ENCODE measurements at places on chromosomes 13 and 19.
A peak's percentile ranks its signal among the peaks of the same experiment; 100 is the strongest.

GRCh38 chr13:22091222-22091970 lies 420.5 kb downstream of the FGF9 start:
- DNase-seq: no peak

DNA sequence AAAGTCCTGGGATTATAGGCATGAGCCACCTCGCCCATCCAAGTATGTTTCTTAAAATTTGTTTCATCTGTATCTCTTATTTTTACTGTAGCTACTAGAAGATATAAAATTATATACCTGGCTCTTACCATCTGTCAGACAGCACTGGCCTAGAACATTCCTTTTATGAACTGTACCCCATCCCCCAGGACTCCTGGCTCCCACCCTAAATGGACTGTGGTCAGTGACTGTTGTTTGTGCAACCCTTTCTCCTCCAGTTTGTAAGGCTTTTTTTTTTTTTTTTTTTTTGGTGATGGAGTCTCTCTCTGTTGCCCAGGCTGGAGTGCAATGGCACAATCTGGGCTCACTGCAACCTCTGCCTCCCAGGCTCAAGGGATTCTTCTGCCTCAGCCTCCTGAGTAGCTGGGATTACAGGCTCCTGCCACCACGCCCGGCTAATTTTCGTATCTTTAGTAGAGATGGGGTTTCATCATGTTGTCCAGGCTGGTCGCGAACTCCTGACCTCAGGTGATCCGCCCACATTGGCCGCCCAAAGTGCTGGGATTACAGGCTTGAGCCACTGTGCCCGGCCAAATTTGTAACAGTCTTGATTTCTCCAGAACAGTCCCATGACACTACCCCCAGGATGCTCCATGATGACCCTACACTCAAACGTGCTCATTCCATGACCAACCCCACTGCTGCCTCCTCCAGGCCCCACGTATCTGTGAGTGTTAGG lies 2.5 kb downstream of the NDUFA3 start:
- DNase-seq: no peak

DNA sequence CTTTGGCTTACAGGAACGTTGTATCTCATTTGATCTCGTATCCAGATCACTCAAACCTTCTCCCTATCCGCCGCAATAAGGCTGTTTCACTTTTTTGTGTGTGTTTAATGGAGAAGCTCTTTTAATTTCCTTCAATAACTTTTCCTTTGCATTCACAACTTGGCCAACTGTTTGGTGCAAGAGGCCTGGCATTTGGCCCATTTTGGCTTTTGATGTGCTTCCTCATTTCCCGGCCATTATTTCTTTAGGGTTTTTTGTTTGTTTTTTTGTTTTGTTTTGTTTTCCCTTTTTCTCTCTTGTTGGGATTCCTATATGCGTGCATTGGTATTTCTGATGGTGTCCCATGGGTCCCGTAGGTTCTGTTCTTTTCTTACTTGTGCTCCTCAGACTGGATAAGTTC lies 6.1 kb upstream of the UPF3A start:
- no peak for DNase-seq

- no peak for DNase-seq
Observed at GRCh38 chr13:110484290-110485048, 77.1 kb downstream of the RAB20 start.

DNA sequence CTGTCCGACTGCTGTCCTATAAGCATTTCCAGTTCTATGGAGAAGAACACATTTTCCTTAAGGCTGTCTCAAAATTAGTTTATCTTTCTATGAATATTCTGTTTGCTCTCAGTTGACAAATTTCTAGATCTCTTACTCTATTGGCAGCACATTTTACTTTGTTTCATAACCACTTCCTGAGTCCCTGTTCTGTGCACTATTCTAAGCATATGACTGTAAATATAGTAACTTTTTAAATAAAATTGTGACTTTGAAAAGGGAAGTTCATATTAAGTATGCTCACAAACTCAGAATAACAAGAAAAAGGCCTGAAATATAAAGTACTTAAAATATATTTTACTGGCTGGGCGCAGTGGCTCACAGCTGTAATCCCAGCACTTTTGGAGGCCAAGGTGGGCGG lies 56.5 kb upstream of the HTR2A start:
- DNase-seq: no peak

- DNase-seq: peak; percentile 79
Observed at GRCh38 chr19:11797491-11797890, 832 bp upstream of the ZNF491 start.

DNA sequence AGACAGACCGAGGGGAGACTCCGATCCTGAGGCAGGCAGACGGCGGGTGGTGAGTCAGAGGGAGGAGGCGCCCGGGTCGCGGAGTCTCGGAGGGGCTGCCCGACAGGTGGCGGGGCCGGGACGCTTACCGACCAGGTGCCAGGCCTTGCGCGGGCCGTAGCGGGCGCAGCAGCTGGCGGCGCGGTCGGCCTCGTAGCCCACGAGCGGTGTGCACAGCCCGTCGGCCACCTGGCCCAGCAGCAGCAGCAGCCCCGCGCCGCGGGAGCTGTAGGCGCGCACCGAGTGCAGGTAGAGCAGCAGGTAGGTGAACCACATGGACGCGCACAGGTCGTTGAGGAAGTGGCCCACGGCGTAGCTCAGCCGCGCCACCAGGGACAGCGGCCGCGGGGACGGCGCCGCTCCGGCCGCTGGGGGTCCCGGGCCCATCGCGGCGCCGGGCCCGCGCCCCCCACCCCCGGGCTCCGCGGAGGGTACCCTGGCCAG lies 367 bp downstream of the MFSD12 start:
- peak; percentile 61 for DNase-seq

DNA sequence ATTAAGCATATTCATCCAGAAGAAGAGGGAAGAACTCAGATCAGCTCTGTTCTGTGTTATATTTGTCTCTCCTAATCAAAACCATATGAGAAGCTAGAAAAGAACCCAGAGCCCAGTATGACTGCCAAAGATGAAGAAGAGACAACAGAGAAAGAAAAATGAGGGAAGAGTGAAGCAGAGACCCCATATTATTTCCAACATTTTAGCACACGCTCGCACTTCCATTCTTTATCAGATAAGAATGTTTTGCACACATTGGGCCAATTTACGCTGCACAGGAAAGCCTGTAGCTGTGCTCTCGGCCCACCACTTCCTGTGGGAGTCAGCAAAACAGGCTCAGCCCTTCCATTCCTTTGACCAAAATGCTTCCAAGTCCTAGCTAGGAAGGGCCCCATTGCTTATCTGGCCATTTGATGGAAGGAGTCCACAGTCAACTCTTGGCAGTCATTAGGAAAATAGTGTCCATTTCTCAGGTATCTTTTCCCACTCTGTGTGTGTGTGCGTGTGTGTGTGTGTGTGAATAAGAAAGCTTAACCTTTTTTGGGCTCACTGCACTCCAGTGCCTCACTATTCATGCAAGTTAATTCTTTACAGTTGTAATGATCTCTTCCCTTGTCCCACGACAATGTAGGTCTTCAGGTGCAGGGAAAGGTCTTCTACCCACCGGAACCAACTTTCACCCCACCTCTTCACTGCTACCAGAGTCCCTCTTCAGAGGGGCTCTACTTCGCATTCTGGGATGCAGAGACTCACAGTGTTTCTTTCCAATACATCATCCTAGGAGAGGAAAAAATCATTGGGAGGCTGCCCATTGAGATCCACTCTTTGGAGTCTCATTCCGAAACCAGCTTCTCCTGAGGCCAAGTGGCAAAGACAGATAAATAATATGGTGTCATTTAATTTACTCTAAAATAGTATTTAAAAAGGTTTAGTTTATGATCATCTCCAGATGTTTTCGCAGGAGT lies 237.5 kb downstream of the COG6 start:
- no peak for DNase-seq

GRCh38 chr19:50242581-50242980 lies 39.2 kb downstream of the MYH14 start:
- DNase-seq: no peak

DNA sequence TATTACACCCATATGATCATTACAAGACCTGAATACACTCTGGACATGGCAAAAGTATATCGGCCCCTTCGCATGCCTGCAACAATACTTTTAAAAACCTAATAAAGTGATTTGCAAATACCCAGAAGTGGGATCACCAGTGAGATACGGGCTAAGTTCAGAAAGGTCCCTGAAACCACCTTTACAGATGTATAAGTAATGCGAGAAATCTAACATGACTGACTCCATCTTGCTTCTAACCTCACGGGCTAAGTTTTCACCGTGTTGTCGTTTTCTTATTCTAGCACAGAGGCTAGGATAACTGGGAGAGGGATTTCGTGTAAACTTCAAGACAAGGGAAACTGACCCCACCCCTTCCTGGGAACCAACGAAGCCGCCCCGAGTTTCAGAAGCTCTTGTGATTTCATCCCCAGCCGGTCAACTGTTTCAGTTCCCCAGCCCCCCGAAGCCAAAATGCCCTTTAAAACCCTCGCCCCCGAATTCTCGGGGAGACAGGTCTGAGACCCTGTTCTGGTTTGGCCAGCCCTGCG lies 703 bp downstream of the NEK3 start:
- DNase-seq: peak; percentile 33

DNA sequence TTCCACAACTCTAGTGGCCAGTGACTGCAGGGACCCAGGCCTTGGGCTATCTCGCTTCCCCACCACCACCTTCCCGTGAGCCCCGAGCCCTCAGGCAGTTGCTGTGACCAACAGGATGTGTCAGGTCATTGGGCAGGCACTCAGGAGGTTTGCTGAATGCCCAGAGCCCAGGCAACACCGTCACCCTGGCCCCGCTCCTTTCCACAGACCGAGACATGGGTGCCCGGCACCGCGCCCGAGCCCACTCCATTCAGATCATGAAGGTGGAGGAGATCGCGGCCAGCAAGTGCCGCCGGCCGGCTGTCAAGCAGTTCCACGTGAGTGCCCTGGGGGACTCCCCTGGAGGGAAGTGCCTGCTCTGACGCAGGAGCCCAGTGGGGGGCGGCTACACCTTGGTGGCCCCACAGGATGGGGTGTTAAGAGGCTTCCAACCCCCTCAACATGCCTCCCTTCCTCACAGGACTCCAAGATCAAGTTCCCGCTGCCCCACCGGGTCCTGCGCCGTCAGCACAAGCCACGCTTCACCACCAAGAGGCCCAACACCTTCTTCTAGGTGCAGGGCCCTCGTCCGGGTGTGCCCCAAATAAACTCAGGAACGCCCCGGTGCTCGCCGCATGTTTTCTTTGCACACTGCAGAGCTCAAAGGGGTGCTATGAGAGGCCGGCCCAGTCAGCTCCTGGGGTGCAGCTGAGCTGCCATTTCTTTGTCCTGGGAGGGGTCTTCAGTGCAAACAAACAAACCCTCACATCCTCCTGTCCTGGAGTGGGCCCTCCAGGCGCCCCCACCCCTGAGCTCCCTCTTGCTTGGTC lies 3.2 kb downstream of the RPL18A start:
- DNase-seq: no peak

- no peak for DNase-seq
Observed at GRCh38 chr19:34432797-34433196, 4.6 kb downstream of the UBA2 start.

- no peak for DNase-seq
Observed at GRCh38 chr19:418761-419671, 10.1 kb upstream of the C2CD4C start.

DNA sequence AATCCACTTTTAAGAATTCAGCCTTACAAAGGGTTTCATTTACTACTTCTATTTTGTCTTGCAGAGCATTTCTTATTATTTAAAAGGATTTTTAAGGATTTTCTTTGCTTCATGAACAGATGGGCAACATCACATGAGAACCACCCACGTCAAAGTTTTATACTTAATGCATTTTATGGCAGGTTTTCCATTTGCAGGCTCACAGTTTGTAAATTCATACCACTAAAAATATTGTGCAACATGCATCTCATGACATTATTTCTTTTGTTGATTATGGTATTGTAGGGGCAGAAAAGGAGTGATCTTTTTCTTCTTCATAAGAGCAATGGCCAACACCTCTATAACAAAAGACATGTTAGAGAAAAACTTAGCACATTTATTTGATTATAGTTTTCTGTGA lies 554.0 kb upstream of the SPRY2 start:
- no peak for DNase-seq

GRCh38 chr13:47858042-47859025 lies 142.7 kb downstream of the SUCLA2 start:
- DNase-seq: no peak

DNA sequence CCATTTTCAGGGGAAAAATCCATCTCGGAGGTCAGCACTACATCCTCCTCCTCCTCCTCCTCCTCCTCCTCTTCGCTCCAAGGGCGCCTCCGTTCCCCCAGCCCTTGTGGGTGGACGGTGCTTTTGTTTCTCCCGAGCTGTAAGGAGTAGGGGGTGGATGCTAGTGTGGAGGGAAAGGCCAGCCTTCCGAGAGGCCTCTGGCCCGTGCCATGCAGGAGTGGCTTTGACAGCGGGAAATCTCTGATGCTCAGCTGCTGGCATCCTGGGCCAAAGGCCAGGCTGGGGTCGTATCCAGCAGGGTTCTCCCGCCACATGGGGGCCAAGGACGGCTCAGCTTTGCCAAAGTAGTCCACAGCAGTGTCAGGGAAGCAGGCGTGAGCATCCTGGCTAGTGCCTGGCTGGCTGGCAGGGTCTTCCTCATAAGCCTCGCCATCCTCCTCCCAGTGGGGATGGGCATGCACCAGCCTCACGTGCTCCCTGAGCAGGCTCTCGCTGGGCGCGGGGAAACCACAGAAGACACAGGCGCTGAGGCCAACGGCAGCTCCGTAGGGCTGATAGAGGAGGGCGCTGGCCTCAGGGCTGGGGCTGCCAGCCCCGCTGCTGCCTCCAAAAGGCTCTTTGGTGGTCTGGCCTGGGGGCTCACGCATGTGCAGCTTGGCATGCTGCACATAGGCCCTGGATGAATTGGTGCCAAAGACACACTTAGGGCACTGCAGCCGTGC lies 10.5 kb downstream of the WIZ start:
- DNase-seq: no peak

- DNase-seq: no peak
Observed at GRCh38 chr19:43311706-43312105, 41.8 kb upstream of the CD177 start.

DNA sequence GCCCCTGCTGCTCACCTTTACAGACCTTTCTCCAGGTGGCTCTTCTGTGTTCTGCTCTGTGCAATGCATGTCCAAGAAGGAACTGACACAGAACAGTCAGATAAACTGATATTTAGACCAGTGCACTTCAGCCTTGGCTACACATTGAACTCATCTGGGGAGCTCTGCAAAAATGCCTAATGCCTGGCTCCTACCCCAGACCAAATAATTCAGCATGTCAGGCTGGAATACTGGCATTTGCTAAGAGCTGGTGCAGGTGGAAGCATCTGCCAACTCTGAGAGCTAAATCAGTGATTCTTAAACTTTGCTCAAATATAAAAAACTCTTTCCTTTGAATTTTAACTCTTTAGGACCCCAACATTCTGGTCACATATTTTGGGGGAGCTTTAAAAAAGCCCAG lies 118.2 kb upstream of the TSC22D1 start:
- no peak for DNase-seq

Measured in LoVo (cell line).